ENCODE measurements at places on chromosomes 3 and 15. TPM values are rescaled to one million over a fixed set of nuclear protein-coding genes. Genes with fewer than 3 reads are reported as not detected.

ATP2B2 gene
- not detected for total RNA-seq

ABHD10 gene
- 36.9 TPM for total RNA-seq

LRRIQ4 gene
- not detected for total RNA-seq

SHC4 gene
- total RNA-seq: 0.46 TPM

UPK1B gene
- not detected for total RNA-seq

PCSK6 gene
- 0.46 TPM for total RNA-seq

TMEM43 gene
- 42.0 TPM for total RNA-seq

DLL4 gene
- total RNA-seq: not detected

ALDH1L1 gene
- total RNA-seq: not detected

DISP2 gene
- 0.60 TPM for total RNA-seq

ZNF774 gene
- total RNA-seq: 1.1 TPM

RBP2 gene
- total RNA-seq: not detected

CASR gene
- not detected for total RNA-seq

EIF3J gene
- total RNA-seq: 86.1 TPM

KBTBD12 gene
- total RNA-seq: not detected

PGBD4 gene
- total RNA-seq: 4.1 TPM

CHRNA7 gene
- total RNA-seq: not detected

GPR62 gene
- not detected for total RNA-seq

SPINK8 gene
- total RNA-seq: not detected

SH3BP5 gene
- total RNA-seq: 33.8 TPM

KCNH8 gene
- not detected for total RNA-seq

EXD1 gene
- not detected for total RNA-seq

Data from activated CD4-positive, alpha-beta T cell treated with anti-CD3 and anti-CD28 coated beads, Interleukin-2, amount 10 ng/mL, durations not matched to agents 7 days and 5 days (primary cell).